ENCODE measurements at places on chromosomes 2 and 18. TPM values are rescaled to one million over a fixed set of nuclear protein-coding genes. Genes with fewer than 3 reads are reported as not detected.

The COL5A2 gene
- polyA plus RNA-seq = 22.3 TPM

The SULT1C2 gene
- polyA plus RNA-seq = 2.7 TPM

The GDF7 gene
- 0.26 TPM for polyA plus RNA-seq

The ZAP70 gene
- polyA plus RNA-seq = 8.3 TPM

The DPP10 gene
- polyA plus RNA-seq = 0.20 TPM

The ANKRD53 gene
- polyA plus RNA-seq = 0.69 TPM

The ALS2 gene
- polyA plus RNA-seq = 6.1 TPM

The DUSP19 gene
- polyA plus RNA-seq = 0.70 TPM

The DOK6 gene
- 0.61 TPM for polyA plus RNA-seq

The DUSP28 gene
- 5.9 TPM for polyA plus RNA-seq

The FBXO48 gene
- 0.67 TPM for polyA plus RNA-seq

The RGPD4 gene
- not detected for polyA plus RNA-seq

The C2orf15 gene
- 2.2 TPM for polyA plus RNA-seq

The UGT1A8 gene
- polyA plus RNA-seq = not detected

The TXNDC9 gene
- 32.3 TPM for polyA plus RNA-seq

The CHRNG gene
- not detected for polyA plus RNA-seq

The CCDC178 gene
- 0.08 TPM for polyA plus RNA-seq

The SOX11 gene
- 0.05 TPM for polyA plus RNA-seq

The HRH4 gene
- polyA plus RNA-seq = 0.19 TPM

The KLHL29 gene
- polyA plus RNA-seq = 3.1 TPM

The NRP2 gene
- 38.5 TPM for polyA plus RNA-seq

The NYAP2 gene
- polyA plus RNA-seq = 0.21 TPM

The DNAJC5G gene
- polyA plus RNA-seq = not detected

Measured in lung (tissue), 17 donors.